NCI-H526 treated with DMSO at 0.1 percent for 48 hours (cell line): ENCODE measurements at places on chromosomes 12 and 14.

DNA sequence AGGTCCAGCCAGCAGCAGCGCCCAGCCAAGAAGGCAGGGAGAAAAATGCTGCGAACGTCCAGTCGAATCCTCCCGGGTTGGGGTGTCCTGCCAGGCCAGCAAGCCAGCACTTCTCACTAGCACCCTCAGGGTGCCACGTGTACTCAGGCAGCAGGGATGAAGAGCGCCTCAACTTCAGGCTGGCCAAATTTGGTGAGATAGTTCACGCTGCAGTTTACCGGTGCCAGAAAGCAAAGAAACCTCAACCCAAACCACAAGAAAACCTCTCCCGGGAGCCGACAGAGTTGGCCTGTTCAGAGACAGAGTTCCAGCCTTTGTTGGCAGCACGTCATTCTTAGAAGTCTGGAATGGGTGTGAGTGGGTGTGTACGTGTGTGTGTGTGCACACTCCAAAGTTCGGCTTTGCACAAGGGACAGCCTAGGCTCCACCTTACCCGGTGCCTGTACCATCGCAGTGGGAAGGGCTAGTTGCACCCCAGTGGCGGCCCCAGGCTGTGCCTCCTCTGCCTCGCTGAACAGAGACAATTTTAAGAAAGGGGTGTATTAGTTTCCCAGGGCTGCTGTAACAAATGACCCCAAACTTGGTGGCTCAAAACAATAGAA lies 42.1 kb downstream of the ELK3 start:
- no peak for DNase-seq

GRCh38 chr14:99393059-99393655 lies 87.5 kb downstream of the SETD3 start:
- peak; percentile 20 for DNase-seq

GRCh38 chr14:66000766-66001165 lies 485.4 kb upstream of the CCDC196 start:
- no peak for DNase-seq

DNA sequence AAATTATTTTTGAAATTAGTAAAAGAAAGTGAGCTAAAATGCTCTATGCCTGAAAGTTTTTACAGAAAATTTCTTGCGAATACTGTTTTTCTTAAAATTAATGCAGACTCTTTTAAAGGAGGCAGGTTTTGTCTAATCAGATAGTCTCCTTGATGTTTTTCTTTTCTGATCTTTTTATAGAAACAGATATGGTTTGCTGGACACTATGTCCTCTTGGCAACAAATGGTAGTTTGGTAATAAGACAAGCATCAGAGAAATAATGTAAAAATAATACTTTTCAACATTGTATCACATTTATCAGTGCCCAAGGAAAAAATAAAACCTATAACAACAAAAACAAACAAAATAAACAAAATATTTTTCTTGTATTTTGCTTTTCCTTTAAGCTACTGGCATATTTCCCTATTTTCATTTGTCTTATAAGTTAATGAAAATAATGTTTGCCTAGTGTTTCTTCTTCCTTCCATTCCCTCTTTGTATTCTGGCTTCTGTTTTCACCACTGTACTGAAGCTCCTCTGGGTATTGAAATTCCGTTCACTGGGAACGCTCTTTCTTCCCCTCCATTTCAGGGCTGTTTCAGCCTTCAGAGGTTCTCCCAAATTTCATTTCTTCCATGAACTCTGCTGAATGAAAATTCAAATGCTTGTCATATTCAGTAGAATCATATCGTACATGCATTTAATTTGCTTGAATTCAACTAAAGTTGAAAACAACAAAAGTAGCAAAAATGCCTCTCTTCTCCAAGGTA lies 115.3 kb downstream of the TRMT5 start:
- no peak for DNase-seq

DNA sequence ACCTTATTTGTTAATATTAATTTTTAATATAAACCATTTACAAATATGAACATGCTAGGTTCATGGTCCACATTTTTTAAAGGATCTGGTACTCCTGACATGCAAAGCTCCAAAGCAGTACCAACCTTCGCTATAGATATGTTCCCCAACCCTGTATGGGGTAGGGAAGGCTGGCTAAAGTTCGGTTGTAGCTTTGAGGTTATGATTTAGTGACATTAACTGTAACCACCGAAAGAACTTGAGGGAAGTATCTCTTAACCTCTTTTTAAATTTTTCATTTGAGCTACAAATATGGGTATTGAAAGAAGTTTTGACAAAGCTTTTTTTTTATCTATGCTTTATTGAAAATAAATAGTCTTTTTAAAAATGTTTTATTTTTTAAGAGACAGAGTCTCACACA lies 115.5 kb downstream of the DYRK2 start:
- DNase-seq = no peak

DNA sequence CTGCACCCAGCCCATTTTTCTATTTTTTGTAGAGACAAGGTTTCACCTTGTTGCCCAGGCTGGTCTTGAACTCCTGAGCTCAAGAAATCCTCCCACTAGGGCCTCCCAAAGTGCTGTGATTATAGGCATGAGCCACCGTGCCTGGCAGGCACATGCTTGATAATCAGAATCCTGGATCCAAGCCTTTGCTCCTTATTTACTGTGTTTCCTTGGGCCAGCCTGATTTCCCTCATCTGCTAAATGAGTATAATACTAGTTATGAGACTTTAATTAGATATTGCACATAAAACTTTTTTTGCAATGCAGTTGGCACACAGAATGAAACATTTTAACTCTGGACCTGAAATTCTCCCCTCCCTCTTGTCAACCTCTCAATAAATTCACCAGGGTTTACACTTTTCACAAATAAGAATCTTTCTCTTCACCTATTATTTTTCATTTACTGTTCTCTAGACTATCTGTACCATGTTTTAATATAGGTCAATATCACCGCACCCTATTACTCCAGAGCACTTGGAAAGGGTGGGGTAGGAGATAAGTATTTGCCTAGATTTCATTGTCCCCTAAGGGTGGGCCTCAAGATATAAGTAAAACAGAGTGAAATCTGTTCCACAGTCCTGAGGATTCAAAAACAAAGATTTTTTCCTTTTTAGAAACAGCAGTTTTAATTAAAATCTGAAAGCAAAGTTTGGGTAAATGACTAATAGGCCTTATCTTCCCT lies 69.2 kb upstream of the NR2C1 start:
- no peak for DNase-seq

- no peak for DNase-seq
These were observed 8.3 kb downstream of the PXN start for GRCh38 chr12:120257041-120257821.

DNA sequence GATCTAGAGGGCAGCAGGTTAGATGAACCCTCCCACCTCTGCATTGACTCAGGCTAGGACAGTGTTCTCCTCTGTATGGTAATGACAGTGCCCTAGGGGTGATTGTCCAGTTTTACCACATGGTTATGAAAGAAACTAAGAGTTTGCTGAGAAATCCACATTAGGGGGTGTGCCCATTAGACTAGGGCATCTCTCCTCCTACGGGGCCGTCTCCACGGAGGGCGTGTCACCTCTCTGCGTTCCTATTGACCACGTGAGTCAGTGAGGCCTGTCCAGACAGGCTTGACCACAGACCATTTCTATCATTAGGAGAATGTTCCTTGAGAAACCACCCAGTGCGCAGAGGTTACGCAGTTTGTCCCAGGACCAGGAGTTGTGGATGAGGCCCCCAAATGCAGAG lies 8.3 kb downstream of the MVK start:
- no peak for DNase-seq

- DNase-seq = no peak
These were observed 277.3 kb downstream of the SLC16A7 start for GRCh38 chr12:59873136-59873535.

DNA sequence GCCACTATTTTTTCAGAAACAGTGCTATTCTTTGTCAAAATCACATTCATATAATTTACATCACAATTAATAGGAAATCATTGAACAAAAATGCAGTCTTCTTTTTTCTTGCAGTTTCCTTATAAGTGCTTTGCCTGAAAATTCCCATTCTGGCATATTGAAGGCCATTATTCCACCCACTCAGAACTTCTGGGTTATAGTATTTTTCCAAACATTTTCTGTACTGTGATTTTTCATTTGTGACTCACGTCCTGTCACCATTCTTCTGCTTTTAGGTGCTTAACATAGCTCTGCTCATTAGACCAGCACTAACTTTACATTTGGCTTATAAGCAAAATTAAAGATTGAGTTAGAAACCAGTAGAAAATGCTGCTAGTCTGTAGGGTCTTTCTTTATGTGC lies 241.0 kb upstream of the NPAS3 start:
- no peak for DNase-seq

- no peak for DNase-seq
These were observed 126.0 kb upstream of the FKBP4 start for GRCh38 chr12:2668816-2669215.

DNA sequence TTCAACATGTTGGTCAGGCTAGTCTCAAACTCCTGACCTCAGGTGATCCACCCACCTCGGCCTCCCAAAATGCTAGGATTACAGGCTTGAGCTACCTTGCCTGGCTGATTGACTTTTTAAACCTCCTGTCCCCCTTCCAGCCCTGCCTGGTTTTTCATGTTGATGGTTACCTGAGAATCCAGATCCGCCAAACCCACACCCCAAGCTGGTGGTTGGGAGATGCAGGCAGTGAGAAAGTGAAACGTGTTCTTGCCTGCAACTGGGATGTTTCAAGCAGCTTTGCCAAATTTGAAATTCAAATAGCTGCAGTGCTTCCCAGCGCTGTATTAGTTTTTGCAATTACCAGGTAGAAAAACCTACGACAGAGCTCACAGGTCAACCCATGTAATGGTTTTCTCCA lies 238.3 kb upstream of the PWP1 start:
- no peak for DNase-seq
